Cortex of kidney (tissue), 1 donor: ENCODE measurements at places on chromosomes 1 and 21.

GRCh38 chr21:34105947-34106541 is 32.7 kb downstream of the MRPS6 start:
- DNase-seq: no peak

DNA sequence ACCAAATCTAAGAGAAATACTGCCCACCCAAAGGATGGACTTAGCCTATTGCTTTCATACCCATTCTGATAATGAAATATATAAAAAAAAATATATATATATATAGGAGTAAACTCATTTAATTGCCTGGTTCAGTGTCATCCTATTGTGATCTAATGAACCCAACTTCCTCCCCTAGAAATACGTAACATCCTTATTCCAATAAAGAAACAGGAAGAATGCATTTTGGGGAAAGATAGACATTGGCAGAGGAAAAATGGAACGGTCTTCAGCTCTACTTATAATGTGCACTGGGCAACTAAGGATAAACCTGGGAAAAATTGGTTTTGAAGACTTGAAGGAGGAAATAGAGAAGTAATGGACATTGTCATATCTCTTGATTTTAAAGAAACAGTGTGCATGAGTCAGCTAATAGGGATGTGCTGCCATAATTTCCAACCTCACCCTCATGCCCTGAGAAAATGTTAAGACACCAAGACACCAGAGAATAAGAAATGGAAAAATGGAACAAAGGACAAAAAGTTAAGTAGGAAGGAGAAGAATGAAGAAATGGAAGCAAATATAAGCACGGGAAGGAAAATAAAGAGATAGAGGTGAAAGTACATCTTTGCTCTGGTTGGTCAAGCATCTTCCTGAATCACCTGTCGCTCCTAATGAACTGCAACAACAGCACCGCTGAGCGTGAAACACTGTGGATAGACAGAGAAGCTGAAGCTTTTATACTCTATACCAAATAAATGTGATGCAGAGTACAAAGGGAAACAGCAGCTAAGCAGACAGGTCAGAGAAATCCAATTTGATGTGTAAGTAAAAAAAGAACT is 5.4 kb downstream of the UBR4 start:
- DNase-seq: no peak

- no peak for DNase-seq
These were observed 24.1 kb downstream of the DIP2A start for GRCh38 chr21:46482846-46483231.

- no peak for DNase-seq
These were observed 640.4 kb upstream of the ADGRL4 start for GRCh38 chr1:79646880-79647279.

DNA sequence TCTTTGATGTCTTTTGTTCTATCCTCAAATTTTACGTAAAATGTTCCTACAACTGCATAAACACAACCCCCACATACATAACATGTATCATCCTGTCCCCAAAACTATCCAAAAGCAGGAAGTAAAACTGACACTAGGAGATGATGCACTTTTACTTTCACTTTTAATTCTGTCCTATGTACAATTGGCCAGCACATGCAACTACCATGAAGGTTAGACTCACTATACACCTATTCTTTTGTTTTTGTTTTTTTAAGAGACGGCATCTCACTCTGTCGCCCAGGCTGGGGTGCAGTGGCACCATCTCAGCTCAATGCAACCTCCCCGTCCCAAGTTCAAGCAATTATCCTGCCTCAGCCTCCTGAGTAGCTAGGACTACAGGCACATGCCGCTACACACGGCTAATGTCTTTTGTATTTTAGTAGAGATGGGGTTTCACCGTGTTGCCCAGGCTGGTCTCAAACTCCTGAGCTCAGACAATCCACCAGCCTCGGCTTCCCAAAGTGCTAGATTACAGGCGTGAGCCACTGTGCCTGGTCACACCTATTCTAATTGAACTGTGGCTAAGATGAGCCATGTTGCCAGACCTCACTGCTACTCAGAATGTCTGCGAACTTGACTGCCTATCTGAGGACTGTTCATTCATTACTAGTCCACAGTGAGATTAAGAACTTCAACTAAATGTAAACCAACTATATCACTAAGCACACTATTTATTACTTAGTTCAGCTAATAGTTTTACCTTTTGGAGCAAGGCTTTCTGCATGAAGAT is 48.0 kb downstream of the TOR3A start:
- DNase-seq: no peak

DNA sequence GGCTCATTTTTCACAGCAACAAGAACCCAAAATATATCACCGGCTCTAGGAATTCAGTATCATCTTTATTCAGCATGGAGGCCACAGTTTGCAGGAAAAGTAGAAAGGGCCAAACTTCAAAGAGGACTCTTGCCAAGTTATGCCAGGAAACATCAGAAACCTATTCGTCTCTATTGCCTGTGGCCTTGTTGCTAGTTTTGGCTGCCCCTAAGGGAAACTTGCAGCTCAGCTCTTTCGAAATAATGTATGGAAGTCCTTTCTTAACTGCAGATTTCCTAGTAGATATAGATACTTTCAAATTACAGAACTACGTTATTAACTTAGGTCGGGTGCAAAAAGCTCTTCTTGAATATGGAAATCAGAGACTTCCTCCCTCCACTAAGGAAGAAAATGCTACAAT is 4.2 kb upstream of the NENF start:
- DNase-seq: no peak

DNA sequence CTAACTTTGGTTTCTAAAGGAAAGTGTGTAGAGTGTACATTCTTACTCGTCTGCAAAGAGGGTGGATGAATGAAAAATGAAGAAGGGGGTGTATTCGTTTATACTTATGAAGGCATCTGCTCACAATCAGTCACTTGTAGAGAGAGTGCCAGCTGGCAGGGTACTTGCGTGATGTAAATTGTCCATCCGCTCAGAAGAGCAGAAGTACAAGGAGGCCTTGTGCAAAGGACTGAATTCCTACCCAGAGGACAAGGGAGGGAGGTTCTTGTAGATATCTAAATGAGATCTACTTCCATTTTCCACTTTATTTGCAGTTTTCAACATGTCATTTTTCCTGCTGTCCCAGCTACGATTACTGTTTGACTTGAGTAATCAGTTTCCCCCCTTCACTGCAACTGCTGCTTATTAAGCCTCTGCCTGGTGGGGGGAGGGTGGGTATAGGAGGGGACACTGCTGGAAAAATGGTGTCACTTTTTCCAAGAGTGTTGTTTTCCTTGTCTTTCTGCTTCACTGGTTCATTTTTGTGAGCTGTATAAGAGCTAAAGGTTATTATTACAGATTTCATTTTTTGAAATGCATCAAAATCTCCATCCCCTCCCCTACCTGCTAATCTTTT is 67.3 kb downstream of the LAMC1 start:
- no peak for DNase-seq

- no peak for DNase-seq
These were observed 3.7 kb downstream of the CHD1L start for GRCh38 chr1:147246044-147246690.

GRCh38 chr1:82491301-82492048 is 690.7 kb downstream of the ADGRL2 start:
- no peak for DNase-seq

DNA sequence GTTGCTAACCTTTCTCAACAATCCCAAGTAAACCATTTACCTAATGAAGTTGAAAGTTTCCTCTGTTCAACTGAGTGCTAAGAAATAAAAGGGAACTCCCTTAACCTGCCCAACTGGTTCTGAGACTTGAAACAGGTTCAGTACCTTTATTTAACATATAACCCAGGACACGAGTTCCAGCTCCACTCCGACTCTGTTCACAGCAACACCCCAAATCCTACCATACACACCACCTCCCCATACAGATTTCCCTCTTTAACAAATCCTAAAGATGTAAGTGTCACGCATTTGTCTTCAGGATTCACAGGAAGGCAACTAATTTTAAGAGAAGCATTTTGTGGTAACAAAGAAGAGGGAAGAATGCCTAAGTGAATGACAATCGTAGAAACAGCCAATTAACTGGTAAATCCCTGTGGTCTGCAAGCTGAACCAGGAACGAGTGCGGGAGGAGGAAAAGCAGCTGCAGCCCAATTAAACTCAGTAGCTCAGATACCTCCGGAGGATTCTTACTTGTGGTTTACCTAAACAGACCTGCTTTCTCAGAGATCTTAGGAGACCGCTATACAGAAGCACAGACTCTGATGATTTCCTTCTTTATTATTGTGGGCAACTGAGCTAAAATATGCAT is 134.5 kb upstream of the MAGI3 start:
- no peak for DNase-seq

DNA sequence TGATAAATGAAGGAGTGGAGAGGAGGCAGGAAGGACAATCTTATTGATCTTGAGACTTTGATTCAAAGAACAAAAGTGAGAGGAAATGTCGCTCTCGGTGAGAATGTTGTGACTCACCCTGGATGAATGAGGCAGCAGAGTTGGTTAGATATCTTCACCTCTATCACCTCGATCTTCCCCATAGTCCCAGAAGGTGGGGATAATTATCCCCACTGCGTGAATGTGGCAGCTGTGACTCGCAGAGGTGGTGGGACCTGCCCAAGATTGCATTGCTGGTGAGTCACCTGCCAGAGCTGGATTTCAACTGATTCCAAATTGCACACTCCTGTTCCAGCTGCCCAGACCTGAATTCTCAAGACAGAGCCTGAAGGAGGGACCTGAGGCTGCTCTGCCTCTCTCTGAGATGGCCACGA is 105.0 kb downstream of the MATN1 start:
- DNase-seq: no peak

- DNase-seq: no peak
These were observed 6.2 kb downstream of the MEF2D start for GRCh38 chr1:156494309-156494895.

- no peak for DNase-seq
These were observed 52.6 kb downstream of the CD34 start for GRCh38 chr1:207858281-207858680.
